Putamen (tissue), 1 donor: ENCODE measurements at places on chromosomes 1 and 21.

DNA sequence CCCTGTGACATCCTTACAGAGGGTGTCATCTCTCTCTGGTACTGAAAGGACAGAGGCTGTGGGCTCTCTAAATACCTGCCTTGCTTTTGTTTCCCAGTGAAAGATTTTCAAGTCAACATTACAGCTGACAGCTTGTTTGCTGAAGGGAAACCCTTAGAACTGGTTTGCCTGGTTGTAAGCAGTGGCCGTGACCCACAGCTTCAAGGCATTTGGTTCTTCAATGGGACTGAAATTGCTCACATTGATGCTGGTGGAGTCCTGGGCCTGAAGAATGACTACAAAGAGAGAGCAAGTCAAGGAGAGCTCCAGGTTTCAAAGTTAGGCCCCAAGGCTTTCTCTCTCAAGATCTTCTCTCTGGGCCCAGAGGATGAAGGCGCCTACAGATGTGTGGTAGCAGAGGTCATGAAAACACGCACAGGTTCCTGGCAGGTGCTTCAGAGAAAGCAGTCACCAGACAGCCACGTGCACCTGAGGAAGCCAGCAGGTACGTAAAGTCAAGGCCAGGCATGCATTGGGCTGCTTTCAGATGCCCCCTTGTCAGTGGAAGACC, 11.8 kb downstream of the CD101 start:
- DNase-seq = no peak

- no peak for DNase-seq
Measured at GRCh38 chr1:226702318-226702956, 36.6 kb downstream of the ITPKB start.

GRCh38 chr21:25872271-25872670, 137.5 kb downstream of the GABPA start:
- DNase-seq = no peak

DNA sequence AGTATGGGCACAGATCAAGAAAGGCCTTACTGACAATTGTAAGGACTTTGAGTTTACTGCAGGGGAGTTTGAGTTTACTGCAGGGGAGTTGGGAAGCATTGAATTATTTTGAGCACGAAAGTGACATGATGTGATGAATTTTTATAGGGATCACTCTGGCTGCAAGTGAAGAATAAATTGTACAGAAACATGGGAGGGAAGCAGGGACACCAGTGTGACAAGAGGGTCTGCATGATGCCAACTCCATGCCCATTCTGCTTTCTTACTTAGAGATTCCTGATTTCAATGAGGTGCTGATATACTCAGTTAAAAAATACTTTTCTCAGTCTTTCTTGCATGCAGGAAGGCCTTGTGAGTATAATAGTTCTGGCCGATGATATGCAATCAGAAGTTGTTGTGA, 234.4 kb downstream of the CENPF start:
- DNase-seq = no peak

- no peak for DNase-seq
Measured at GRCh38 chr1:210369425-210369824, 40.7 kb downstream of the HHAT start.

DNA sequence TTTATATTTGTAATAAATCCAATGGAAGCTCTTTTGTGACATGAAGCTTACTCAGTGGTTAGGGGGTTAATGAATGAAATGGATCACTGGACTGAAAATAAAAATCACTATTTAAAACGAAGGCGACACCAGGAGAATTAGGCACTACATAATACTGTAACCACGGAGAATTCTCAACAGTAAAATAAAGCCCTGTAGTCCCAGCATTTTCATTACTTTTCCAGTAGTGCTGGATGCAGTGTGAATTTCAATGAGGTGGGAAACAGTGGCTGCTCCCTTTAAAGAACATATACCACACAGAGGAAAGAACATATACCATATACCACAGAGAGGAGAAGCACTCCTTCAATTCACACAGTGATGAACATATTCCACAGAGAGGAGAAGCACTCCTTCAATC, 275.0 kb downstream of the SMYD3 start:
- DNase-seq = no peak

DNA sequence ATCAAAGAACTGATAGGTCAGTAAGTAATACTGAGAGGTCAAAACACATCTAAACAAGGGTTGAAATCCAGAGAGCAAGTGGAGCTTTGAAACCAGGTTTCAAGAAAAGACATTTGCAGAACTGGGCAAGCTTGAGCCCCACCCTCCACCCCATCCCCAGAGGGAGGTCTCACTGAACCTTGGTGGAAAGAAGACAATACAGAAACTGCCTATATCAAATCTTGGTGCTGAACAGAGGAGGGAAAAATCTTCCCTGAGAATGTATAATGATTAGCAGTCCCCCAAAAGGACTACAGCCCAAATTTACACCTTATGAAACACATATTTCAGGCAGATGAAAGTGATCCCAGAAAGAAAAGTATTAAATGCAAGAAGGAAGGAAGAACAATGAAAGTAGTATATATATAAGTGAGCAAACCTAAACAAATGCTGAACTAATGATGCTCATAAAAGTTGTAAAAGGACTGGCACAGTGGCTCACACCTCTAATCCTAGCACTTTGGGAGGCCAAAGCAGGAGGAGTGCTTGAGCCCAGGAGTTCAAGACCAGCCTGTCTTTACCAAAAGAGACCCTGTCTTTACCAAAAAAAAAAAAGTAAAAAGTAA, 12.4 kb downstream of the ZBTB17 start:
- no peak for DNase-seq

DNA sequence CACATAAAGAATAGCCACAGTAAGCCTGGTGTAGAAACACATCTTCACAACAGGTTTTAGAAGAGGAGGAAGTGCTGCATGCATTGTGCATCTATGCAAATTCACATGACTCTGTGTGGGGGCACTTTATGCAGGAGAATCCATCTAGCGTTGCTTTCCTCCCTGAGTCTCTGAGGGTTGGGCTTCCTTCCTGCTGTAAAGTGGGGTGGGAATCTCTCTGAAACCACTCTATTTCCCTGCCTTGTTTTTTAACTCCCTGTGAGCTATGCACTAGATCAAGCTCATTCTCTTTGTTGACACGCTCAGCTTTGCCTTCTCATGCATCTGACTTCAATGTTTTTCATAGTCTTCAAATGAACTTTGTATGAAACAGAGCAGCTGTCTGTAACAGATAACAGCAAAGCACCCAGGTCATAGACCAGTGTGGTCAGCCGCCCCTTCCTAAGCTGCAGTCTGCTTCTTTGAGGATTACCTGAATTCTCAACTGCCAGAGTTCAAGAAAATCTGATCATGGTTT, 102.7 kb upstream of the DPH5 start:
- no peak for DNase-seq

- no peak for DNase-seq
Measured at GRCh38 chr1:103353391-103353790, 172.1 kb upstream of the RNPC3 start.
